ENCODE measurements at places on chromosomes 12 and 14.

- DNase-seq: no peak
Measured at GRCh38 chr12:102659200-102659911, 179.0 kb upstream of the IGF1 start.

GRCh38 chr12:23726646-23727045, 222.8 kb downstream of the SOX5 start:
- DNase-seq: no peak

DNA sequence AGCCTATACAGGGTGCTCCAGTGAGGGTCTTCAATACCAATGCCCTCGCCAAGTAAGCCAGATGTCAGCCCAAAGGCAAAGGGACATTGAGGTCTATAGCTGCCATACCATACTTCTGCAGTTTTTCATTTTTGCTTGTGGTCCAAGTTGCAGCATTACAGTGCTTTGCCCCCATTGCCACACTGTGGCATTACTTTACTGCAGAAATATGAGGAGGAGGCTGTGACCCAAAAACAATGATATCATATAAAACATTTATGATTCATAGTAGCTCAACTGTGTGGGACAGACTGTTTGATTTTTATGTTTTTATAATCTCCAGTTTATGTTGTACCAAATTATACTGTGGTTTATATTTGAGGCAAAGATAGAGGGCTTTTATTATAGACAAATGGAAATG, 64.1 kb downstream of the KIAA0586 start:
- DNase-seq: no peak

GRCh38 chr14:58082491-58083098, 69.4 kb downstream of the ARMH4 start:
- no peak for DNase-seq
